IMR-90 (cell line): ENCODE measurements at places on chromosomes 7 and 10.
A peak's percentile ranks its signal among the peaks of the same experiment; 100 is the strongest.

- peak; percentile 97 for DNase-seq
These were observed 2.6 kb upstream of the ZNF438 start for GRCh38 chr10:31034098-31034909.

DNA sequence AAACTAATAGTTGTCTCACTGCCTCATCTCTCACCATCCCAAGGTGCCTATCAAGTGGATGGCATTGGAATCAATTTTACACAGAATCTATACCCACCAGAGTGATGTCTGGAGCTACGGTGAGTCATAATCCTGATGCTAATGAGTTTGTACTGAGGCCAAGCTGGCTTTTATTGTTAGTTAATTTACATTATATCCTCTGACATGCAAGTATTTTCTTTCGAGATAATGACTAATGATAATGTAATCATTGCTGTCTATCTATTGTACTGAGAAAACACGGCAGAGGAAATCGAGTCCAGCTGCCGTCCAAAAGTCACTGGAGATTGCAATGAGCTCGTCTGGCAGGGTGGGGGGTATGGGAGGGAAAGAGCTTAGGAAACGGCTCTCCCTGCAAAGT lies 172.4 kb upstream of the LANCL2 start:
- DNase-seq, result peak; percentile 88

GRCh38 chr10:33085313-33085833 lies 127.3 kb upstream of the ITGB1 start:
- DNase-seq, result no peak

- no peak for DNase-seq
These were observed 572.4 kb downstream of the GLRX3 start for GRCh38 chr10:130708465-130709070.

GRCh38 chr10:72218726-72219125 lies 2.6 kb upstream of the ASCC1 start:
- no peak for DNase-seq

- DNase-seq, result peak; percentile 18
These were observed 86.4 kb downstream of the VPS41 start for GRCh38 chr7:38822549-38822948.

- DNase-seq, result no peak
These were observed 52.4 kb downstream of the PDIA4 start for GRCh38 chr7:148975896-148976295.

- no peak for DNase-seq
These were observed 73.6 kb downstream of the RHOBTB1 start for GRCh38 chr10:60870416-60870728.

DNA sequence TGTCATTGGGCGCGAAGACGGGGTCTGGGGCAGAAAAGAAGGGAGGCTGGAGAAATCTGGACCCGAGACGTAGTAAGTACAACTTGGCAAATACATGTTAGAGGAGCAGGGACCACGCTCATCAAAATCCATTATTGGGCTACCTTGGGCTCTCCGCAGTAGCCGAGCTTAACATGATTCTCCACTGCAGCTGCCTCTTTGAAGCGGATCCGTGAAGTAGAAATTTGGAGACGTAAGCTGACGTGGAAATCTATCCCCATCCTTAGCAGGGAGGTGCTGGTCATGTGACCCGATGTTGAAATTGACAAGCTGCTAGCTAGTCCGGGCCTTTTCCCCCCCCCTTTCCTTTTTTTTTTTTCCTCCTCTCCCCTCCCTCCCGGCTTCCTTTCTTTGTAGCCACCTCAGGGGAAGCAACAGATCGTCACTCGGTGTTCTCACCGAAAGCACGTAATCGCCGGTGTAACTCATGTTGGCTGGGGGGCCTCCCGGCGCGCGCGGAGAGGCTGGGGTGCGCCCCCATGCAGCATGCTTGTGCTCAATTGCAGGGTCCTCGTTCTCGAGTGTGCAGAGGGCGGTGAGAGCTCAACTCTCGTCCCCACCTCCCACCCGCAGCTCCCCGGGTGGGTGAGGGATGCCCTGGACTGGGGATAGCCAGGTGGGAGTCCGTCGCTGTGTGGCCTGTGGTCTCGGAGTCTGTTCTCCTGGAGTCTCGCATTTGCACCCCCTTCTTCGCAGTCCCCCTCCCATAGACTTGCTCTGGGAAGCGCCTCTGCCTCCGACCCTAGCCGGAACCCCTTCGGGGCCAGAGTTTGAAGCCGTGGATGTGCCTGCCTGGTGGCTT lies at the start of gene HOXA11:
HOXA11 (minus strand) TSS at position 220 of the 841 bp plus-strand sequence; CDS start at position 132, 88 bp downstream.
- peak; percentile 20 for DNase-seq

GRCh38 chr10:70266701-70267100 lies 17.1 kb downstream of the NPFFR1 start:
- DNase-seq, result no peak

DNA sequence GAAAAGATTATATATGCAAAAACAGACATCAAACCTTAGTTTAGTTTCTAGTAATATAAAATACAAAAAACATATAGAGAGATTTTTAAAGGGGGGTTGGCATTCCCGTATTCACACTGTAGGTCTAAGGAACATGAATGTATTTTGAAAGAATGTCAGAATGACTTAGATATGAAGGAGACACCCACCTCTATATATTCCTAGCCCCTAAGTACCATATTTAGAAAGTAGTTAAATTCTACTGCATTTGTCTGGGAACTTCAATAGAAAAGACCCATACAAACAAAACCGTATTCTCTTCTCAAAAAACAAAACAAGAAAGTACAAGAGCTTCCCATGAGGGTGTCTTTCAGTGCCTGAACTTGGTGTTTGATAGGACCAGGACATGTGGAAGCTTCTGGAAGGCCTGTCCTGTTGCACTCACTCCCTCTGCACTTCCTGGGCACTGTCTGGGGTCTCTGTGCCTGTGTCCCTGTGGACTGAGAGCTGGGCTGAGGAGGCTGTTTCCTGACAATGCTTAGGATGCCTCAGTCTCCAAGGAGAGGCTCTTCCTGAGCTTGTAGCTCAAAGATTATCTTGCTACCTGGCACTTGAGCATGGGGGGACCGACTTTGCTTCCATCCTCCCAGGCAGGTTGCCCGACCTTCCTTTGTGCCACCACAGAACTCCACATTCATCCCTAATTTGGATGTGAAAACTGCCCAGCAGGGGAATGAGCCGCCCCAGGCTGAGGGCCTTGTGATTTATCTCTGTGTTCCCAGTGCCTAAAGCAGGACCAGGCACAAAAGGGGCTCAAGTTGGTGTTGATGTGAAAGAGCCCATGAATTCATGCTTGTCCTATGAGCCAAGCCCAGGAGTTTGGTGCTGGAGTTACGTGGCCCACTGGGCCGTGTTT lies 44.4 kb upstream of the KLF6 start:
- no peak for DNase-seq

- DNase-seq, result no peak
These were observed 70.1 kb downstream of the RNF133 start for GRCh38 chr7:122628651-122629411.

GRCh38 chr10:11120711-11121110 lies 103.0 kb downstream of the CELF2 start:
- no peak for DNase-seq

- DNase-seq, result no peak
These were observed 539.0 kb downstream of the ZWINT start for GRCh38 chr10:55822096-55822495.

GRCh38 chr7:81051811-81052413 lies 133.1 kb upstream of the SEMA3C start:
- DNase-seq, result no peak

DNA sequence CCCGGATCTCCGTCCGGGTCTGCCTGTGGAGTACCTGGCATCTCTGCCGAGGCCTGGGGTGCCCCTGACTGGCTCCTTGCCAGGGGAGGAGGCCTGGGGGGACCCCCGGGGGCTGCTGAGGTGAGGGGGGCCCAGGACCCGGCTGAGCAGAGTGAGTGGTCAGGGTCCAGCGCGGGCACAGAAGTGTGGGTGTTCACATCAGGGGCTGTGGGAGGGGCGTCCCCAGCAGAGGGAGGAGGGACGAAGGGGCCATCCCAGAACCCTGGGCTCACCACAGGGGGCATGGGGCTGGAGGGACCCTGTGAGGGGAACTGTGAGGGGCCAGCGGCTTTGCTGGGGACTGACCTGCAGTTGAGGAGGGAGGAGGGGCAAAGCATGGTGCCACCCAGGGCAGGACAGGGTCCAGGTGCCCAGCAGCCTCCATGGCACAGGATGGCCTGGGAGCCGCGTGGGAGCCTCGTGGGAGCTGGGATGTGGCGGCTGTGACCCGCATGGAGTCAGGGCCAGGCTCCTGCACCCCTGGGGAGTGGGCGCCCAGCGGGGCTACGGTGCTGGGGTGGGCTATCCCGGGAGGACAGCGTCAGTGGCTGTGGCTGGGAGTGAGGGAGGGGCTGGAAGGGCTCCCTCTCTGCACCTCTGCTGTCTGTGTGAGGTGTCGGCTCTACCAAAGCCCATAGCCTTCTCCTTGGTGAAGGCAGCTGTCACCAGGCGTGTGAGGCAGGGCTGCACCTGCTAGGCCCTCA lies 91.2 kb downstream of the DNAJB6 start:
- no peak for DNase-seq

GRCh38 chr7:140235114-140235513 lies 58.3 kb upstream of the KDM7A start:
- DNase-seq, result no peak

DNA sequence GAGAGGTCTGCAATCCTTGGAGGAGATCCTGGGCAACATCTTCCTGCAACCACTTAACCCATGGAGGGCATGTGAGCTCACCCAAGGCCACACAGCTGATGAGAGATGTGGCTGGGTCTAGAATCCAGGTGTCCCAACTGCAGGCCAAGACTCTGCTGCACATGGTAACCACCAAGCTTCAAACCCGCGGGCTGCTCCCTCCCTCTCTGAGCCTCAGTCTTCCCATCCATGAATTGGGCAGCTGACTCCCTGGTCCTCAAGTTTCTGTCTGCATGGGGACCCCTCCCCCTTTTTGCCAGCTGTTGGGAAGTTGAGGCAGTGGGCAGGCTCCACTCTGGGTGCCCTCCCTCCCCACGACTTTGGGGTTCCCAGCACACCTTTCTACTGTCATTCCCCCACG lies 20.9 kb upstream of the INMT start:
- no peak for DNase-seq

- DNase-seq, result peak; percentile 96
These were observed 309.1 kb downstream of the MDFIC start for GRCh38 chr7:115230882-115231571.
